ENCODE measurements at places on chromosomes 3 and 15.

DNA sequence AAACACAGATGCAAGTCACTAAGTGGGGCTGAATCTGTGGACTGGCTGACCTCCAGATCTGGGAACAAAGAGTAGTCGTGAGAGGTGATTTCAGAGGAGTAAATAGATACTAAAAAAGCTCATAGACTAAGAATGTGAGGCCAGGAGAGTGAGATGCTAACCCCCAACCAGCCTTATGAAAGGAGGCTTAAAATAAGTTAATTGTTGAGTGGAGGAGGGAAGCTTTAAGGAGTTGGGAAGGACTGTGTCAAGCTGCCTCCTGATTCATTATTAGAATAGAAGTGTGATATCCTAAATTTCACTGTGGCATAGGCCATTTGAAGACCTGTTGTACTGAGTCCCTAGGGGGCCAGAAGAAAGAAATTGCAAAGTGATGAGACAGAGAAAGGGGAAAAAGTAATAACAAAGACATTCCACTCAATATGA lies 107.6 kb downstream of the RBPMS2 start:
- DNase-seq = no peak

GRCh38 chr15:35673093-35673684 lies 127.2 kb upstream of the DPH6 start:
- DNase-seq = no peak

GRCh38 chr3:96996009-96996408 lies 181.6 kb downstream of the EPHA6 start:
- DNase-seq = no peak

- no peak for DNase-seq
Observed at GRCh38 chr3:68287101-68287500, 632.7 kb upstream of the SUCLG2 start.

GRCh38 chr15:51203797-51204196 lies 109.1 kb upstream of the TNFAIP8L3 start:
- no peak for DNase-seq

- DNase-seq = no peak
Observed at GRCh38 chr3:46669191-46669999, 24.1 kb downstream of the ALS2CL start.

DNA sequence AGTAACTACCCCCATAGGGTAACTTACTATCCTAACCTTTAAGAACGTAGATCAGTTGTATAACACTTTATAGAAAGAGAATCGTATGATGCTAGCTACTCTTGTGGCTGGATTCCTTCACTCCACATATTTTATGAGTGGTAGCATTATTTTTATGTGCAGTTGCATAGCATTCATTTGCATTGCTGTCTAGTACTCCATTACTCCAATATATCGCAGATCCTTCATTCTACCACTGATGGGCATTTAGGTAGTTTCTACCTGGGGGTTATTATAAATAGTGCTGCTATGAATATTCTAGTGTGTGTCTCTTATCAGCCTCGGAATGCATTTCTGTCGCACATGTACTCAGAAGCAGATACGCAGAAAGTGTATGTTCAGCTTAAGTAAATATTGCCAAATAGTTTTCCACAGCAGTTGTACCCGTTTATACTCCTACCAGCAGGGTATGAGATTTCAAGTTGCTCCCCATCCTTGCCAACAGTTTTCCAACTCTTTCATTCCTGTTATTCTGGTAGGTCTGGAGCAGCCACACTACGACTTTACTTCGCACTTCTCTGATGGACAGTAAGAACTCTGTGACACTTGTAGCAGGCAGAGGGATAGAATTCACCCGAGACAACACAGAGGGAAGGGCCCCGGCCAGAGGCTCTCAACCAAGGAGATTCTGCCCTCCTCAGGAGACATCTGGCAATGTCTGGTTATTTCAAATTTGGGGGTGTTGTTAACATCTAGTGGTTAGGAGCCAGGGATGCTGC lies 9.8 kb upstream of the VGLL4 start:
- DNase-seq = no peak

DNA sequence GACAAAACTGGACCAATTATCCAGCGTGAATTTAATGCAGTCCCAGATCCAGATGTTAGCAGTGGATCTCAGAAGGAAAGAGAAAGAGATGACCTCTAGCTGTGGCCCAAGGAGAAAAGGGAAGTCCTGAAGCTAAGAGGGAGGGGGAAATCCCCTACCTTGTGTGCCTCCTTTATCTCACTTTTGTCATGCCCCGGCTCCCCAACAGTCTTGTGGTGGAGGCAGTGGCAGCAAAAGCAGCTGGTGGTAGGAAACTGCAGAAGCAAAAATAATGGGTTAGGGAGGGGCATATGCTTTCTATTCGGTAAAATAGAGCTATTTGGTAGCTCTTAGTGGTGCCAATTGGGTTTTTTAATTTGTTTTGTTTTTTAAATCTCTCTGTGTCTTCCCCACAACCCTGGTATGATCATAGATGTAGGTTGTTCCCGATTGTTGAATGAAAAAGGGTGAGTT lies 56.5 kb downstream of the MCTP2 start:
- DNase-seq = peak; percentile 5

GRCh38 chr3:48013288-48013980 lies 2.8 kb downstream of the MAP4 start:
- no peak for DNase-seq

- DNase-seq = no peak
Observed at GRCh38 chr3:86845726-86846125, 145.2 kb downstream of the VGLL3 start.

DNA sequence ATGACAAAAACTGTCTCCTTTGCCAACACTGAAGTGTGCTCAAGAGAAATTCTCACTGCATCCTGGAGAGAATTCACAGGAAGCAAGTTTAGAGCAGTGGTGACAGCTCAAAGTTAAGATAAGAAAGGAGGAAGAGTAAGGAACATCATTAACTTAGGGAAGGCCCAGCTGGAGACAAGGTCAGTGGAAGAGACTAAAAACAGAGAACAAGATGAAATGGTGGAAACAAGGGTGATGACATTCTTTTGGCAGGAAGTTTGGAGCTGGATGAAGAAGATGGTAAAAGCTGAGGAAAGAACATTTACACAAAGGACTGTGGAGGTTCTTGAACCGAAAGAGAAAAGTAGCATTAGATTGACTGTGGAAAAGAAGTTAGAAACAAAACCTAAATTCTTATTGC lies 6.7 kb upstream of the SUCLG2 start:
- no peak for DNase-seq

GRCh38 chr3:36894914-36895313 lies 49.9 kb downstream of the TRANK1 start:
- no peak for DNase-seq

- DNase-seq = no peak
Observed at GRCh38 chr3:194404365-194405140, 5.5 kb upstream of the GP5 start.

DNA sequence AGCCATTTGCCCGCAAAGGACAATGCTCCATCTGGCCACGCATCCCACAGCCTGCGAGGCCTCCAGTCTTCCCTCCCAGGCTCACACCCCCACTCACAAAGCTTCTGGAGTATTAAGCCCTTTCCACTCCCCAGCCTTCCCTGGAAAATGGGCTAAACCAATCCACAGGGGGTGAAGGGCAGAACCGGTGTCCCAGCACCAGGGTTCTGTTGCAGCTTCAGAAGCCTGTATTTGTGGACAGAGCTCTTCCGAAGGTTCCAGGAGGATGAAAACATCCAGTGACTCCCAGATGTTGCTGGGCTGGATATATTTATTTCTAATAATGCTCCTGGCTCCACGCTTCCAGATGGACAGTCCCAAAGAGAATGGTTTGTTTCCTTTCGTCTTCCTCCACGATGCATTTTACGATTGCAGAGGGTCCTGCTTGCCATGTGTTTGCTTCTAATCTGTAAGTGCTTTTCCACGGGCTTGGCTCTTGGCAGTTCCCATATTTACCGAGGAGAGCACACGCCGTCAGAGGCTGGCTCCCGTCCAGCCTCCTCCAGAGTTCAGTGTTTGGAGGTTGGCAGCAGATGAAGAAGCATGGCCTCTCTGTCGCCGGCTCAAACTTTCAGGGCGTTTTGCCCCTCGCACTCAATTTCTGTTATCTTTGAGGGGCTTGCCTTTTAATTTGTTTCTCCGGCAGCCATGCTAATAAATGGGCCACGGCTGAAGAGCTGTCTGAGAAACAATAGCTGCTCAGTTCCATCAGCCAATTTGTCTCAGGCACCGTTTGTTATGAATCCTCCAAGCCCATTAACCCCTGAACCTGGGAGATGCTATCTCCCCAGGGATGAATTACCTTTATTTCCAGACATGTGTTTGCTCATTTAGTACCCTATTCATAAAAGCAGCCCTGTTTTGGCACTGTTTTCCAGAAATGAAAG lies 367.9 kb upstream of the PROK2 start:
- no peak for DNase-seq

DNA sequence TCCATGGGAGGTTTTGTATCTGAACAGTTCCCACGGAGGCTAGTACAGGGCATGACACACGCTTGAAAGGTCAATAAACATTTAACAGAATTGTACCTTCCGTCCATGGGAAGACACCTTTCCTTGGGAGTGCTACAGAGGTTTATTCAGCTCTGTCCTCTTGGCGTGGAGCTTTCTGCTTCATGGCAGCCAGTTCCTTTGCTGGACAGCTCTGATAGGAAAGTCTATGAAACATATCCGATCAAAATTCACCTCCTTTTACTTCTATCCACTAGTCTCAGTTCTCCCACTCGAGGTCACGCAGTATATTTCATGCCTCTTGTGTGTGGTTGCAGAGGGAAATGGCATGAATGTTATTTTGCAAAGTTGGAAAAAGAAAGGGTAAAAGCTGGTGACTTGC lies 91.2 kb downstream of the PEX5L start:
- no peak for DNase-seq

- no peak for DNase-seq
Observed at GRCh38 chr15:48433226-48433886, 102.1 kb downstream of the DUT start.

GRCh38 chr3:69379661-69380060 lies 6.2 kb downstream of the FRMD4B start:
- no peak for DNase-seq

- DNase-seq = no peak
Observed at GRCh38 chr3:147816752-147817151, 407.6 kb downstream of the ZIC1 start.

DNA sequence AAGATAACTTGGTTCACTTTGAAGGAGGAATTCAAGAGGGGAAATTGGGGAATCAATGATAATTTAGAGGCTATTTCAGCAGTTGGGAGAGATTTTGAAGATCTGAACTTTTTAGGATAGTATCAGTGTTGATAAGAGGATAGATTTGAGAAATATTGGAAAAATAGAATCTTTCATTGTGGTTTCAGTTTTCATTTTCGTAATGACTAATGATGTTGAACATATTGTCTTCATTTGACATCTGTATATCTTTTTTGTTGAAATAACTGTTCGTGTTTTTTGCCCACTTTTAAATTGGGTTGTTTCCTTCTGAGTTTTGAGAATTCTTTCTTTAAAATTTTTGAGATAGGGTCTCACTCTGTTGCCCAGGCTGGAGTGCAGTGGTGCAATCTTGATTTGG lies 21.1 kb downstream of the ECT2 start:
- DNase-seq = no peak

- DNase-seq = no peak
Observed at GRCh38 chr3:106256249-106256957, 387.6 kb upstream of the CBLB start.

DNA sequence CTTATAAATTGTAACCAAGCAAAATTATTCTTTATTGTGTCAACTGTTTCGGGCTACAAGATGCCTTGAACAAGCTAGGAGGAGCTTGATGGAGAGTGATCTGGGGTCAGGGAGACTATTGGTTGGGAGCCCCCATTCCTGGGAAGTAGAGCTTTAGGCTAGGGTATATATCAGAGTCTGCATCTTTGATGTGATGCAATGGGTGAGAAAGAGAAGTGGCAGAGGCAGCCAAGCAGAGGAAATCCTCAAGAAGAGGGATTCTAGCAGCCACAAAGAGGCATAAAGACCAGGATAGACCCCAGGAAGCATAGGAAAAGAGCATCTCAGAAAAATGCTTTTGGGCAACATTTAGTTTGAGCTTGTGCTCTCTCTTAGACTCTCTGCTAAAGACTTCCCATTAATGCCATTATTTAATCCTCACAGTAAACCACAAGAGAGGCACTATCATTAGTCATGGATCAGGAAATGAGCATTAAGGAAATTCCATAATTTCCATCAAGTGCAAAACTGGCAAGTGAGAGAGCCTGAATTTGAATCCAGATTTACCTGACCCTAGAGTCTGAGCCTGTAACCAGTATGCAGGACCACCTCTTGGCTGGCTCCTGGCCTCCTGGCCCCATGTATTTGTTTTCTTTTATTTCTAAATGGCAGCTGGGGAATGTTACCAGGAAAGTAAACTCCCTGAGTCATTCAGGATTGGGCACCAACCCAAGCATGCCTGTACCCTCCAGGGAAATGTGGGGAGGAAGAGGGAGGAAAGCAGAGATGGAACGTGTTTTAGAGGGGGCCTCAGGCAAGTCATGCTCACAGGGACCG lies 118.7 kb downstream of the RPL22L1 start:
- no peak for DNase-seq

DNA sequence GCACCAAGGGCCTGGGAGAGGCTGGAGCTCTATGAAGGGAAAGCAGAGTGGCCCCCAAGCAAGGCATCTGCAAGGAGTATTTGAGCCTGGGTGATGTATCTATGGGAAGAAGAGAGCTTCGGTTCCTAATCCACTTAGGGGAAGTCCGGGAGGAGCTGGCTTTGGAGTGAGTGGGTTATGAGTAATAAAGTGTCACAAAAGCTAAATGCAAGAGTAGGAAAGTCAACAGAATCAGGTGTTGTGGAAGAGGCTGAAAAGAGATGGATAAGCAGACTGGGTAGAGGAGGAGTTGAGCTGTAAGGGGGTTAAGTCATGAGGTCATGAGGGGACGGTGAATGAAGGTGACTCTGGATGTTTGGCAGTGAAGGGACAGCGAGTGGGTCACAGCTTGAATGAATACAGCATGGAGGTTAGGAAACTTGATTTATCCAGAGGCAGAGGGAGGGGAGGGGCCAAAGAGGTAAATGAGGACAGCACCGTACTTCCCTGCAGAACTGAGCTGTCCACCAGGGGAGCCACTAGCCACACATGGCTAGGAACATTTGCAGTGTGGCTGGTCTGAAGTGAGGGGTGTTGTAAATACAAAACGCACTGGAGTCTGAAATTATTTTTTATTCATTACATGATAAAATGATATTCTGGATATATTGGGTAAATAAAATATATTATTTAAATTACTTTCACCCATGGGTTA lies 83.3 kb downstream of the ADCY5 start:
- no peak for DNase-seq

GRCh38 chr3:172701751-172702150 lies 9.1 kb downstream of the NCEH1 start:
- DNase-seq = no peak

- no peak for DNase-seq
Observed at GRCh38 chr3:17423786-17424536, 318.5 kb downstream of the TBC1D5 start.

- no peak for DNase-seq
Observed at GRCh38 chr3:179482857-179483256, 31.6 kb upstream of the GNB4 start.

Measured in stimulated activated CD4-positive, alpha-beta T cell treated with anti-CD3 and anti-CD28 coated beads, Interleukin-4, amount 100 ng/mL, for 1 hour (primary cell).